Stimulated activated CD8-positive, alpha-beta memory T cell treated with anti-CD3 and anti-CD28 coated beads, Interleukin-4, amount 100 ng/mL, for 1 hour (primary cell): ENCODE measurements at places on chromosomes 7 and 10.

- no peak for DNase-seq
Measured at GRCh38 chr10:96826438-96826837, 5.7 kb upstream of the LCOR start.

DNA sequence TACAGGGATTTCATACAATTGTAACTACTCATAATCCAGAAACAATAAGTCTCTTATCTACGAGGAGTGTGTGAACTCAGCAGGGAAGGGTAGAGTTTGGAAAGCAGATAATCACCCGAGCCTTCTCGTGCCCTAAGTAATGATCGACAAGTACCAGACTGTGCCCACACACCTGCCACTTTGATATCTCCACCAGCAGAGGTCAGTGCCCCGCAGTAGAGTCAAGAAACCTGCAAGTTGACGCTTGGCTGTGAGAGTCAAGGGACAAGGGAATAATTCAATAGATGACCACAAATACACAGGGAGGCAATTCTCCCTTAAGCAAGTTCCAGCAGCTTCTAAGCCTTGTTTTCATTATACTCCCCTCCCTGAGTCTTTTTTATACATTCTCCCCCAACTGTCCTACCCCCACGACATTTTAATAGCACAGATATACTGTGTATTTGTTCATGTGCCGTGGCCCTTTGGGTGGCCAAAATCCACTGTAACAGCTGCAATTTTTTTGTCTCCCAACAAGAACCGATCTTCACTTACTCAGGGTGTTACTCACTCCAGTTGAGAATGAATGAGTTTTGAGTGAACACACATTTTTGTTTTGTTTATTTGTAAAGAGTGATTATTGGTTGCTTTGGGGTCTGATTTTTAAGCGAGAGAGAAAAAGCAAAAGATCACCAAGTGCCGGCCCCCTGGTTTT lies 106.9 kb upstream of the RHEB start:
- DNase-seq: no peak

DNA sequence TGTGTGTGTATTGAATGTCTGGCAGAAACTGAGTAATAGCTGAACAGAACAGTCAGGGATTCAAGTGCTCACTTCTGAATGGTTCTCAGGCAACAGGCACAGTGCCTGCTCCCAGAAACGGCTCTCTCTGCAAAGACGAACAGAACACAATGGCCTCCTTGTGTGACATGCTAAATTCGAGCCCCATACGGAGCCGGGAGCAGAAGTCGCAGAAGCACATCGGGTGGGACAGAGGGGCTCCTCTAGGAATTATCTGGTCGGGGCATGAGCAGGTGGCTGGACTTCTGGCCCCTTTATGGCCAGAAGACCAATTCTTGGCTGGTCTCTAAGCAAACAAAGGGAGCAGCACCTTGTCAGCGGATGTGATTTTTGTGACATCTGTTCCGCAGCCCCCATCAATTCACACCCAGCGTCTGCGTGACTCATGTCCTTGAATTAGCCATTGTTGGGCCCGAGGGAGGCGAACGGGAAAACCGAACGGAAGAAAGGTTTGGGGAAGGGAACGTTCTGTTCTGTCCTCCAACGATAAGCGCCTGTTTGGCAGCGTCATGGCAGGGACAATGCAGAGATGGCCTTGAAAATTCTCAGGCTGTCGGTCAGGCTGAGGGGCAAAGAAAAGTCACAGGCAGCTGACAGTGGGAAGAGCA lies 47.3 kb upstream of the NPTX2 start:
- no peak for DNase-seq

GRCh38 chr7:90244565-90244908 lies 437 bp upstream of the CFAP69 start:
- no peak for DNase-seq

GRCh38 chr7:147182874-147183273 lies 1066.3 kb downstream of the CNTNAP2 start:
- DNase-seq: no peak

DNA sequence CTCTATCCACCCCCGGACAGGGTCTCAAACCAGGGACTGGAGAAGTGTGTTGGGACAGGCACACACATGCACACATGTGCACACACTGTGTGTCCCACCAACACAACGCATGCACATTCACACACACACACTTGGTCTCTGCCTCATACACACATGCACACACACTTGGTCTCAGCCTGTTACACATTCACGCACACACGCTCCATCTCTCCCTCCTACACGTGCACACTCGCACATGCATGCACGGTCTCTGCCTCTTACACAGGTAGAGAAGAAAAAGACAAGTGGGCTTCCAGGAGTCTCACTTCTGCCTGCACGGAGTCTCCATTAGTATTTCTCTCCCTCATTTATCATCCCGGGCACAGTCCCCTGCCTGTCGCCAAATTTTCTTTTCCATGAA lies 171.2 kb downstream of the EBF3 start:
- DNase-seq: no peak

DNA sequence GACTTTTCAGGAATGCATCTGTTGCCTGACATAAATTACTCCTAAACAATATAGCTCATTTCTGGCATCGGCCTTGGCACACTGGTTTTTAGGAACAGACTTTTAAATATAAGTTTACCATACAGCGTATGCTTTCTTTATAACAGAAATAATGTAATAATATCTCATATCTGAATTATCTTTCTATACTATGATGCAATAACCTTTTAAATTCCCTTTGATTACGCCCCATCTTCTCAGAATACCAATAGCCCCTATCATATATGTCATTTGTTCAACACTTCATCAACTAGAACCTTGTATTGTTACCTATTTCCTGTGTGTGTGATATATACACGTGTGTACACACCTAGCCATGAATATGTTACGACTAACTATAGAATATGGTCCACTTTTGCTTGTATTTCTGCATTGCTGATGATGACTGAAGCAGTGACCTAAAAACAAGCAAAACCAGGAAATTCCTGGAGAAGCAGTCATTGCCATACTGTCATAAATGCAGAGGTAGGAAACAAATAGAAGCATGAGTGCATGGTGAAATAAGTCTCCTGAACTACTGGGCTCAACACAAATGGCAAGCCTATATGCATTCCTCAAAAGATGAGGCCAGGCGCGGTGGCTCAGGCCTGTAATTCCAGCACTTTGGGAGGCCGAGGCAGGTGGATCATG lies 618.4 kb upstream of the NRP1 start:
- no peak for DNase-seq

- no peak for DNase-seq
Measured at GRCh38 chr10:93856349-93857145, 37.2 kb upstream of the SLC35G1 start.

GRCh38 chr10:124324451-124324850 lies 94.3 kb downstream of the OAT start:
- no peak for DNase-seq

- DNase-seq: no peak
Measured at GRCh38 chr10:2897619-2898508, 169.5 kb upstream of the PFKP start.

DNA sequence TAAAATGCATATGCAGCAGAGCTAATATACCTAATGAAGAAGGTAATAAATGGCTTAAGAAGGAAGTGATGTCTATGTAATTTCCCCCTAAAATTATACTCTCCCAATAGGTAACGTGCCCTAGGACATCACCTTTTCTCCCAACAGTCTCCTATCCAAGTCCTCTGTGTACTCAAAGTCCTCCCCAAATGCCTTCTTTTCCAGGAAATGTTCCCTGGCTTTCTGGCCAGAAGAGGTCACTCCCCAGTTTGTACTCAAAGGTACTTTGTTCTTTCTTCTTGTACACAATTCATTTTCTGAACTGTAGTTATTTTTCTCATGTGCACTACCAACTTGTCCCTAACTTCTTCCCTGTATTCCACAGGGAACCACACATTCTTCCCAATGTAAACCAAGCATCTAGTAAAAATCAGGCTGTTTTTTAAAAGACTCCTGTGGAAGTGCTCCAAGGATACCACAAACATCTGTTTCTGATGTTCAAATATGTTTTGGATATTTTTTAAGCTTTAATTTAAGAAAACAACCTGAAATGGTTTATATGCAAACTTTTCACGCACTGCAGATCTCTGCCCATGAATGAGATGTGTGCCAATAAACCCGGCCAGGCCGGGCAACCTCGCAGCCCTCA lies 262.3 kb upstream of the KLF14 start:
- no peak for DNase-seq

GRCh38 chr7:91628742-91629141 lies 251.8 kb downstream of the MTERF1 start:
- no peak for DNase-seq

- no peak for DNase-seq
Measured at GRCh38 chr10:101092881-101093354, 31.1 kb downstream of the KAZALD1 start.

DNA sequence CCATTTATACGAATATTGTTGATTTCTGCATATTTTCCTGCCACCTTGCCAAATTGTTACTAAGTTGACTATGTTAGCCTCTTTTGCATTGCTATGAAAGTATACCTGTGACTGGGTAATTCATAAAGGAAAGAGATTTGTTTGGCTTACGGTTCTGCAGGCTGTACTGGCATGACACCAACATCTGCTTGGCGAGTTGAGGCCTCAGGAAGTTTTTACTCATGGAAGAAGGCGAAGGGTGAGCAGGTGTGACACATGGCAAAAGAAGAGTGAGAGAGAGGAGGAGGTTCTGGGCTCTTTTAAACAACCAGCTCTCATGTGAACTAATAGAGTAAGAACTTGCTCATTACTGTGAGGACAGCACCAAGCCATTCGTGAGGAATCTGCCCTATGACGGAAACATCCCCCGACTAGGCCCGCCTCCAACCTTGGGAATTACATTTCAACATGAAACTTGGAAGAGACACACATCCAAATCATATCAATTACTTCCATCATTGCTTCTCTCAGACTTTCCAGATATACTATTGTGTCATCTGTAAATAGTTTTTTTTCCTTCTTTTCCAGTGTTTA lies 8.4 kb downstream of the RALA start:
- no peak for DNase-seq

DNA sequence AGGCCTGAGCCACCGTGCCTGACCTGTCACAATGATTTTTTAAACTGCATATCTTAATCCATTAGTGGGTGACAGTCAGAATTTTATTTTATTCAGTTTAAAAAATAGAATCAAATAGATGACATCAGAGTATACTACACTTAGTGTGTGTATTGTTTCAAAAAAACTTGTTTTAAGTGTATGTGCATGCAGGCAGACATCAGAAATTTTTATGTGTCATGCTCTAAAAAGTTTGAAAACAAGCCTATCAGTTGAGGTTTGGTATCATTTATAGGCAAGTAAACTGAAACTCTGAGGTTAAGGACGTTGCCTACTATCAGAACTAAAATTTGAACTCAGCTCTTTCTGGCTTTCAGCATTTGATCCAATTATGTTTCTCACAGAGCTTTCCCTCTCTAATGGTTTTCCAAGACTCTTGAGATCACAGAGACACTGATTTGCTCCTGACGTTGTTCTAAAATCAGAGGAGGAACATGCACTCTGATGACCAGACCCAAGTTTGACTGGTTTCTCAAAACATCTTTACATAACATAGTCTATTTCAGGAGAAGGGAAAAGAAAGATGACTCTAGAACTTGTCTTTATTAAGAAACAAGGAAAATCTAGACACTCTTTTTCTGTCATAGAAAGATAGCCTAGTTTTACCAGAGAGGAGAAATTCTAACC lies 188.6 kb downstream of the AUTS2 start:
- DNase-seq: no peak

GRCh38 chr10:74586088-74586585 lies 240.3 kb upstream of the KAT6B start:
- no peak for DNase-seq

- DNase-seq: no peak
Measured at GRCh38 chr7:84339306-84339705, 144.7 kb upstream of the SEMA3A start.

DNA sequence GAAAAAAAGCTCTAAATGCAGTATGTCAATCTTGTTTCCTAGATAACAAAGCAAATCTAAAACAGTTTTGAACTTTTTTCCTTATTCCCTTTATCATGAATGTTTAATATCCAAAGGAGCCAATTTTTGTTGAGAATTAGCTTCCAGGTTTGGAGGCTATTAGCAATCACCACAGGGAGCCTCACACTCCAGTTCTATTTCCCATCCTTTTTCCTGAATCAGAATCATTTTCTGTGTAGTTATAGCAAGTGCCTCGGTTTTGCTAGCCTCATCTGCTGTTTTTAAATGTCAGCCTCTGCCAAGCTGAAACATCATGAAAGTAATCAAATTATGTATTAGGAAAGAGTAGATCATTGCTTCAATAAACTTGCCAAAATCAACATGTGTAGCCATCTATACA lies 357.5 kb upstream of the LRGUK start:
- DNase-seq: no peak

GRCh38 chr10:117419921-117420320 lies 44.7 kb upstream of the PDZD8 start:
- no peak for DNase-seq

GRCh38 chr10:82736305-82736704 lies 861.3 kb downstream of the NRG3 start:
- no peak for DNase-seq

DNA sequence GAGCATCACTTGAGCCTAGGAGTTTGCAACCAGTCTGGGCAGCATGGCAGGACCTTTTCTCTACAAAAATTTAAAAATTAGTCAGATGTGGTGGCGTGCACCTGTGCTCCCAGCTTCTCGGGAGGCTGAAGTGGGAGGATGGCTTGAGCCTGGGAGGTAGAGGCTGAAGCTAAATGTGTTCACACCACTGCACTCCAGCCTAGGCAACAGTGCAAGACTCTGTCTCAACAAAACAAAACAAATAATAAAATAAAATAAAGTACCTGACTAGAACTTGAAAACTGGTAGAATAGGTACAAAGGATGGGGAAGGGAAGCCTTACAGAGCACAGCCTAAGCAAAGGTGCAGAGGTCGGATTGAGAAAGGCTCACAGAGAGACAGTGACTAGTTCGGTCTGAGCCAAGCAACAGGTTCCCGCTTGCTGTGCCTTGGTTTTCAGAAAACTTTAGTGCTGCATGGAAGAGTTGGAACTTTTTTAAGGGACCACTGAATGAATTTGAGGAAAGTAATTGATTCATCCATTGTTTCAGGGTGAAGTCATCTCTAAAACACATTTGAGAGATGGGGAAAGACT lies 100.1 kb upstream of the STK17A start:
- no peak for DNase-seq

DNA sequence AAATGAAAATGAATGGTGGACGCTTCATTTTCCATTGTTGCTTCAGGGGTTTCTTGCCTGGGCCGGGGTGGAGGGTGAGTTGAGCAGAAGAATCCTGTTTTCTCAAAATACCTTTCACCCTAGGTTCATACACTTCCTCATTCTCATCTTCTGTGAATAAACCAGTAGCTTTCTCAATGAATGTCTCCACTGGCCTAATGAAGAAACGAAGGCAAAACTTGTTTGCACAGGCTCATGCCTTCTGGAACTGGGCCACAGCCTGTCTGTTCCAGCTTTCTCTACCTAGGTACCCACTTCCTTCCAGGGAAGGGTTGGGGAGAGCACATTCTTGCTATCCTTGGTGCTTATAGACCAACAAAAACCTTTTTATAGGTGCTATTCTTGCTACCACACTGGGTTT lies 21.3 kb downstream of the STMP1 start:
- no peak for DNase-seq

GRCh38 chr7:95672434-95672833 lies 76.1 kb upstream of the PDK4 start:
- no peak for DNase-seq
